ENCODE measurements at places on chromosomes 6 and 20. TPM values are rescaled to one million over a fixed set of nuclear protein-coding genes. Genes with fewer than 3 reads are reported as not detected.

DNA sequence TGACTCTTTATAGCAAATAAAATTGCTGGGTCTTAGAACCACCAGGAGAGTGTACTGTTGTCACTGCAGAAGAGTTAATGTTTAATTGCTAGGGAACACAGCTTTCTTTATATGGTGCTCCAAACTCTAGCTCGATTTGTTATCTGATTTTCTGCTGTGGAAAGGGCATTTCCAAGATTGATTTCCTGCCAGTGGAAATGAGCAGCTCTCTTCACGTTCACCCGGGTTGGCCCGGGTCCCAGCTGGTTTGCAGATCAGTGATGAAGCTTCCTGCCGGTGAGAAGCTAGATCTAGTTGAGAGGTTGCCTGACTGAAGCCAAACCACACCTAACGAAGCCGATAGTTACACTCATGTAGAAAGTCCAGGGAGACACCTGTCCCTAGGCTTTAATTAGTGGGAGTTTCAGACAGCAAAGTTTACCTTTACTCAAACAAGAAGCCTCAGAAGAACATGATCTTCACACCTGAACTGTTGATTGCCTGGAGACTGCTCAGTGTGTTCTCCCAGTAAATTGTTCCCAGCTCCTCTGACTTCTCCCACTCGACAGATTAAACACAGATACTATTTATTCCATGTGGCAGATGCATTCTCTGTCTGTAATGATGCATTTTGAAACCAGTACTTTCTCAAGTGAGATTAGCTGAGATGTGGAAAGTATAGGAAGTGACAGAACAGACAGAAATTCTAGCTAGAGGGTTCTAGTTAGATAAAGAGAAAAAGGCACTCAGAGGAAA is 27.8 kb downstream of the PAQR8 start:
- peak; percentile 48 for ATAC-seq

- ATAC-seq = no peak
Measured at GRCh38 chr6:98927534-98927933, 20.2 kb downstream of the FBXL4 start.

DNA sequence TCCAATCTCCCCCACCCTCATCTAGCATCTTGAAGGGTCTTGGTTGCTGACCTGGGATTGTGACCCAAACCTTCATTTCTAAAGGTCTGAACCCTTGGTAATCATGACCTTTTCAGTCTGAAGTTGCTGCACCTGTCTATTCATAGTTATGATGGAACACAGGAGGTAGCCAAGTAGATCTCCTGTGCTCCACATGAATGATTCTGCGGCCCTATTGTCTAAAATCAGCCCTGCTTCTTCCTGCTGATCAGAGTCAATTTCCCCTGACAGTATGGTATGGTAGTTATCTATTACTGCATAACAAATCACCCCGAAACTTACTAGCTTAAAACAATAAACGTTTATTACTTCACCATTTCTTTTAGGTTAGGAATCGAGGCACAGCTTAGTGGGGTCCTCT is 9.0 kb downstream of the OR2B6 start:
- no peak for ATAC-seq

DNA sequence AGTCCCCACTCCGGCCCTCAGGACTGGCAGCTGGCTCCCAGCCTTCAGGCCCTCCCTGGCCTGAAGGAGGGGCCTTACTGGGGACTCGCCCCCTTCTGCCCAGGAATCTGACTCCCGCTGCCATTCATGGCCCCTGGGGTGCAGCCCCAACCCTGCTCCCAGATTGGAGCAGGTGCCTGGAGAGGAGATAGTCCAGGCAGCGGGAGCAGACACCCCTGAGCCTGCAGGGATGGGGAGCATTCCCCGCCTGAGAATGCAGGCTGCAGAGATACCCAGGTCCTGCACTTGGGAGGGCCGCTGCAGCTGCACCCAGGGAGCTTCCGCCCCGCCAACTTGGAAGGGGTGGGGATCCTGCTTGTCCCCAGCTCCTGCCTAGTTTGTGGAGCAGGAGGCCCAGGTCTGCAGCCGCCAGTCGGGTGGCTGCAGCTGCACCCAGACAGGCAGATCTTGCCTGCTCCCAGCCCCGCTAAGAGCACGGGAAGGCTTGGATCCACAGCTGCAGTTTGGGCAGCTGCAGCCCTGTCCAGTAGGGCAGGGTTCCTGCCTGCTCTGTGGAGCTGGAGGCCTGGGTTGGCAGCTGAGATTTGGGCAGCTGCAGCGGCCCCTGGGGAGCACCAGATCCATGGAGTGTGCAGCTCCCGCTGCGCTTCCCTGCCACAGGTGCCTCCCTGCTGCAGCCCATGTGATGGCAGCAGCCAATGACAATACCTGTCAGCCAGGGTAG is 5.2 kb downstream of the GTSF1L start:
- ATAC-seq = peak; percentile 89

GRCh38 chr20:5315807-5316187 is 957 bp downstream of the PROKR2 start:
- no peak for ATAC-seq

LAMA5 gene
- total RNA-seq = 54.9 TPM

ENPP5 gene
- total RNA-seq = 2.6 TPM

EFCAB8 gene
- not detected for total RNA-seq

All from motor neuron (in vitro differentiated cells).